ENCODE measurements at places on chromosomes 6 and 20.

- DNase-seq, result no peak
These were observed 411.8 kb upstream of the SULF2 start for GRCh38 chr20:48197066-48197465.

DNA sequence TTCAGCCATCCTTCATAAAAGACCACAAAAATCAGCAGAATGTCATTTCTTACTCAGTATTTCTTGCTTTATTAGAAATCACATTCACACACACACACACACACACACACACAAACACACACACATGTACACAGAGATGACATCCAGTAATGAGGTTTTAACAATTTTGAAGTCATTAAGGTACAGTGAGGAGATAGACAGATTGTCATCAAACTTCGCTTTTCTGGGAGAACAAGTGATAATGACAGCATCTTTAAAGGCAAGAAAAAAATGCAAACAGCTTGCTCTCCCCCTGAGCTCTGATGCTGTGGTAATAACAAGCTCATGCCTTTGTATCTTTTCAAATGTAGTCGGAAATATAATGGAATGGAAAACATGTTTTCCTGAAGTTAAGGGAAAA, 184.4 kb upstream of the RNF217 start:
- DNase-seq, result no peak

- peak; percentile 84 for DNase-seq
These were observed 98.6 kb upstream of the NEDD9 start for GRCh38 chr6:11331111-11331510.

DNA sequence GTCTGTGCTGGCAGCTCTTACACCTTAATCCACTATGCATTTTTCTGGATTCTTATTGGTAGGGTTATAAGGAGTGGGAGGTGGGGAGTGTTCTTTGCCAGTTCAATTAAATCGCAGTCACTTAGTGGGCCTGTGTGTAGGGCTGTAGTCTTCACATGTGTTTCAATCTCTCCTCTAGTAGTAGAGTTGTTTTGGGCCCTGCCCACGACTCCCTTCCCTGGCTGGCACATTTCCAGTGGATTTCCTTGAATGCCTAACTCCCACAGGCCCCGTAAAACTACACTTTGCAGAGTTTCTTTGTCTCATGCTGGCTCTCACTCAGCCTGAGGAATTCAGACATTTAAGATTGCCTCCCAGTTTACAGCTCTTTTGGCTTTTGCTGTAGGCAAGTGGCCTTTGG, 414.0 kb upstream of the OPRM1 start:
- DNase-seq, result no peak

DNA sequence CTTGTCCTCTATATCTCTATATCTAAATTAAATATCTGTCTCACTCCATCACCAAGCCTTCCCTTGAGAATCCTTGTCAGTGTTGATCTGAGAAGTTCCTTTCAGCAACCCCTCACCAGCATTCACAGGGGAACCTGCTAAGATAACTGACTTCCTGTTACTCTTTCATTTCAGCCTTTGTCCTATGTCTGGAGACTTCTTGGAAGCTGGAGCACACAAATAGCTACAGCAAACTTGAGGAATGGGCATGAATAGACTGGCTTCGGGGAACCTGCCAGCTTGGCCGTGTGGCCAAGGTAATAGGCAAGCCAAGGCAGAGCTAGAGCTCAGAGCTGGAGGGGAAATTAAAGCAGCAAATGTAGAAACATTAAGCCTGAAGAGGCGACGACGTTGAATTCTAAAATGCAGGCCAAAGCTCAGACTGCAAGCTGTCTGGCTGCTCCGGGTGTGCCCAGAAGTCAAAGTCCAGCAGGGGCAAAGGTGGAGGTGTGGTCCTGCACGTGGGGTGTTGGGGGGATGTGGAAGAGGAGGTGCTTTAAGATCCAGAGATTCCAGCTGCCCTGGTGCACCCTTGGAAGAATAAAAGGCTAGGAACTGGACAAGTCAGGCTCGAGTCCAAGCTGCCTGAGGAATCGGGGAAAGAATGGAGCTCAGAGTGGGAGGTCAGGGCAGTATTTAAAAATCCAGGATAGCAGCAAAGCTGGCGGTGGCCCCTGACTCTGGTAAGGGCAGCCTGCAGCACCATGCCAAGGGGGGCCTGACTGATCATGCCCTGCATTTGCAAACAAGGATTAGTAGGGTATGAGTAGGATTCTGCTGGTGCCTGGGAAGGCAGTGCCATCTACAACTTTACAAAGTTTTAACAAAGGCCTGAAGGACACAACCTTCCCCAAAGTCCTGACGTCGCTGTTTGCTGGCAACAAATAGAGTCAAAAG, 185.0 kb upstream of the SGK1 start:
- DNase-seq, result no peak

DNA sequence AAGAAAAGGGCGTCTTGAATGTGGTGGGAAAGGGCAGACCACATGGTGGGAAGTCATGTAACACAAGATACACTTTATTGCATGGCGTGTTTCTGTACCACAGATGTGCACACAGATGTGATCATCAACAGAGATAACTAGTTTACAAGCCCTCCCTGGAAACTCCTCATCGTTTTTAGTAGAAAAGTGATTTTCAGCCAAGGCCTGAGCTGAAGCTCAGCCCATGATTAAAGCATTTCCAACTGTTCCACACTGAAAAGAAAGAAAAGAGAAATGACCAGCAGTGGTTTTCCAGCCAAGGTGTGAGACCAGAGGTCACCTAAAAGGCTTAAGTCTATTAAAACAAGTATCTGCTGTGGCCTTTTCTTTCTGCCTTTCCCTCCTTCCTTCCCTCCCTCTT, 463.9 kb upstream of the JAG1 start:
- DNase-seq, result no peak

- no peak for DNase-seq
These were observed 103.6 kb upstream of the SCGN start for GRCh38 chr6:25548451-25548850.

GRCh38 chr20:63183422-63184146, 32.3 kb downstream of the YTHDF1 start:
- DNase-seq, result peak; percentile 63
